GM18507 (cell line): ENCODE measurements at places on chromosomes 16 and 17.

DNA sequence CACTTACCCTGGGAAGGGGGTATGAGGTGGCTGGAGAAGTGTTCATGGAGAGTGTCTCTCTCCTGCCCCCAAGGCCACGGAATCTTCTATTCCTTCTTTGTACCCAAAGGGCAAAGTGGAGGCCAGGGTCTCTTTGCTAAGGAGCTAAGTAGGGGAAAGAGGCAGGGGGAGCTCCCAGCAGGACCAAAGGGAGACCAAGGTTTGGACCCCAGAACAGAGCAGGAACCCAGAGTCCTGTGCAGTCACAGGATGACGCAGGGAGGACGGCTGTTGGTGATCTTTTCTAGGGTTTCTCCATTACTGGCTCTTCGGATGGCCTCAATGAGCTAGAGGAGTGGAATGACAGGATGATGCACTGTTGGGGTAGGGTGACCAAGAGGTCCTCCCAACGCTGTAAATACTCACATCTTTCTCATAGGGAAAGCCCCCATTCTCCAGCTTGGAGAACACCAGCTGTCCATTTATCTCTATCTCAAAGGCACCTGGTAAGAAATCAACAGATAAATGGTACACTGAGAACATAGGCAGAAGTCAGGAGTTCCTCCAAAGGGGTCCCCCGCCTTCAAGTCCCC lies 966 bp downstream of the MIEN1 start:
- no peak for DNase-seq

DNA sequence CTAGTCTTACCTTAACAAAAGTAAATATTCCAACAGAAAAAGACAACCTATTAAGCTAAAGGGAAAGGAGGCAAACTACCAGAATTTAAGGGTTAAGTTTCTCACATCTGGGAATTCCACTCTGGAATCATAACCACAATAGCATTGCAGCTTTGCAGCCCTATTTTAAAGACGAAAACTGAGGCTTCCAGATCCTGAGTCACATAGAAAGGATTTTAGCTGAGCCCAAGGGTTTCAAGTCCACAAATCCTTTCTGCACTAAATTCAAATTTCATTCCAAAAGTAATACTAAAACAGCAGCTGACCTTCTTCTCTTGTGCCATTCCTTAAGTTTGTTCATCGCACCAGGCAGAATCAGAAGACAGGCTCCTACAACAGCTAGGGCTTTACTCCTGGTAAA lies 17.8 kb downstream of the XYLT1 start:
- no peak for DNase-seq

DNA sequence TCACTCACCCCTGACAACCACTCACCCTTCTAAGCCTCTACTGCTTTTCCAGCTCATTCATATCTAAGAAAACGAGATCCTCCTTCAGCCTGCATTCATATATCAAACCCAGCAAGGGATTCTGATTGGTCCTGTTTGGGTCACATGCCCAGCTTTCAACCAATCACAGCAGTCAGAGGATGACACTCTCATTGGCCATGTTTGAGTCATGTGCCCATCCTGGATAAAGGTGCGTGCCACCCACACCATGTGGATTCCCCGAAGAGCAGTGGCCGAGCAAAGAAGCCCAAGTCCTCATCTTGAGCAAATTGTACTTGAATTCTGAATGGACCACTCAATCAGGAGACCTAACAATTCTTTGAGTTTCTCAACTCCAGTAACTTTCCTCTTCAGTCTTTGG lies 45.0 kb downstream of the SCNN1G start:
- no peak for DNase-seq

DNA sequence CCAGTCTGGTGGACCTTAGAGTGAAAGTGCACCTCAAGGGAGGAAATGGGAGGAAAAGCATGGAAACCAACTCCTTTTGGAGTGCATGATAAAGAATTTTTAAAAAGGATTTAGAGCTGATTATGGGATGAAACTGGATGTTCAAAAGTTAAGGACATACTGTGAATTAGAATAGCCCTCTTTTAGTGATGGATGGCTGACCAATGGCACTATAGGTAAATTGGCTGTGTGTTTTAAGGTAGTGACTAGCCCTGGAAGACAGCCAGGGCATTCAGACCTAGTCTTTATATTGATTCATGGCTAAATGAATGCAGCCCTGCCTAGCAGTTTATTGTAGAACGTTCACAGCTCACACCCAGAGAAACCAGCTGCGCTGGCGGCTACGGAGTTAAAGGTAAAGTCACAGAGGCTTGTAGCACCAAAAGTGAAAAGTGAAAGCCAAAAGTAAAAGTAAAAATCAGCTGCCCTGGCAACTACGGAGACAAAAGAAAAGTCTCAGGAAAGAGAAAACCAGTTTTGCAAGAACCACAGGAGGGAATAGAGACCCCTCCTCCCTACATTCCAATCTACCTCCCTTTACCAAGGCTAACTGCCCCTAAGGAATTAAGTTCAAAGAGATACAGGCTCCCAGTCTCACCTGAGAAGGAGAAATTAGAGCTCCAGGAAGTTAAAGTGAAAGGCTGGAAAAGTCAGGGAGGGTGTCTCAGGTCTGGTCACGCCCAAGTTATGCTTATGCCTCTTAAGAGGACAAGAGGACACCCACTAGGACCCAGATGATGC lies 21.8 kb downstream of the ACSM1 start:
- no peak for DNase-seq

DNA sequence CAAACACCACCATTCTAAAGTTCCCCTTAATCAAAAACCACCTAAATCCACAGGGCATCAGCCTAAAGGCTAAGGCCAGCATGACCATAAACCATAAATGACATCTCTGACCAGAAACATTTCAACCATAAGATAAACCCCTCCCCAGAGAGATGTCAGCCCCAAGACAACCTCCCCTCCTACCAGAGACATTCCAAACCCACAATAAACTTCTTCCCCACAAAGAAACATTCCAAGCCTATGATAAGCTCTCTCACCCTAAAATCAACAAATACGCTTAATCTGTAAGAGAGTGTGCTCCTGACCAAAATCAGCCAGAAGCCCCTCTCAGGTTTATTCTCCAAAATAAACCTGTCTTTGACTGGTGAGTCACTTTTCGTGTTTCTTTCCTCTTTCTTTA lies 54.8 kb downstream of the SLFN5 start:
- DNase-seq: no peak

DNA sequence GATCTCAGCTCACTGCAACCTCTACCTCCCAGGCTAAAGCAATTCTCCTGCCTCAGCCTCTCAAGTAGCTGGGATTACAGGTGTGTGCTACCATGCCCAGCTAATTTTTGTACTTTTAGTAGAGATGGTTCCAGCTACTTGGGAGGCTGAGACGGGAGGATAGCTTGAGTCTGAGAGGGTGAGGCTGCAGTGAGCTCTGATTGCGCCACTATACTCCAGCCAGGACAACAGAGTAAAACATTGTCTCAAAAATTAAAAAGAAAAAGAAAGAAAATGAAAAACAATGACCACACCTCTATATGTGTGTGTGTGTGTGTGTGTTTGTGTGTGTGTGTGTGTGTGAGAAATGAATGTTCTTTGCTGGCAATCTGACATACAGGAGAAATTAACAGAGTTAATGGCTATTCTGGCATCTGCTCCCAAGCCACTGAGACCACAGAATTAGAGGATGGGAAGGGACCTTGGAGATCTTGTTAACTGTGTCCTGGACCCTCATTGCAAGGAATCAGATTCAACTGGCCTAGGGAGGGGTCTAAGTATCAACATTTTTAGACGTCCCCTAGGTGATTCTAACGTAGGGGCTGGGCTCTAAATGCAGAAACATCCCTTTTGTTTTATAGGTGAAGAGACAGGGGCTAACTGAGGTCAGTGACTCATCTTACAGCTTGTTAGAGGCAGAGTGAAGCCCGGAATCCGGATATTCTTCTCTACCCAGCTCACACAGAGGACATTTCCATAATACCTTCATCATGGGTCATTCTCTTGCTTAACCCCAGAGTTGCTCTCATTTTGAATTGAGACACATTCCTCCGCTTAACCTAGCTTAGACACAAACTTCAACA lies 16.4 kb upstream of the MARCHF10 start:
- DNase-seq: no peak

DNA sequence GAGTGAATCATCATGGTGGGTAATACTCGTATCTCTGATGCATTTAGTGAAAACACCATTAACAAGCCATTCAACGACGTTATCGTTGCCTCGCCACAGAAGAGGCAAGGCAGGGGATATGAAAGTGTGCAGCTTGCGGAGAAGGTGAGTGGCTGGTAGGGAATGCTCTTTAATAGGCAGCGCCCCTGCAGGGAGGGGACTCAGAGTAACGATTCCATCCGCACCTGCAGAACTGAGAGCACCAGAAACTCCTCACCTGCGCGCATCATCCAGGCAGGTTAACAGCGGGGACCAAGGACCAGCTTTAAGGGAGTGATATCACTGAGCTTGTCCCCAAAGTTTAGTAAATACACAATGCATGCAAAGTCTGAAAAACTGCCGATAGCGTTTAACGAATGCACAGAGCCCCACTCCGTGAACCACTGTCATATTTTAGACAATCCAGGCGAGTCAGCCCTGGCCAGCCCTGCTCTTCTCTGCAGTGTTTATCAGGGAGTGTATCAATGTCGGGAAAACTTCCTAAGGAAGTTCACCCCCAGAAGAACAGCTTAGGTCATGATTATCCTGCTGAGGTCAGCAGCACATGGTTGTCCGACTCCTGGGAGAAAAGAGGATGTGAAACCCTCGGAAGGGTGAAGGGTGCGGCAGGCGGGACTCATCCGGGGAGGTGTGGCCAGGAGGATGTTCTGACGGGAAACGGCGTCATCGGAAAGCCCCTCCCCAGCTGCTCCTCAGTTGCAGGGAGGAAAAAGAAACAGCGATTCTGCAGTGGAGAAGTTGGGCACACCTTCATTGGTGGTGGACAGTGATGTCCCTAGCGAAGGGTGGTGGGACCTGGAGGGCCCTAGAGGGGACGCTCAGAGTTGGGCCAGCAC lies 68.5 kb upstream of the DNAH17 start:
- peak; percentile 82 for DNase-seq

DNA sequence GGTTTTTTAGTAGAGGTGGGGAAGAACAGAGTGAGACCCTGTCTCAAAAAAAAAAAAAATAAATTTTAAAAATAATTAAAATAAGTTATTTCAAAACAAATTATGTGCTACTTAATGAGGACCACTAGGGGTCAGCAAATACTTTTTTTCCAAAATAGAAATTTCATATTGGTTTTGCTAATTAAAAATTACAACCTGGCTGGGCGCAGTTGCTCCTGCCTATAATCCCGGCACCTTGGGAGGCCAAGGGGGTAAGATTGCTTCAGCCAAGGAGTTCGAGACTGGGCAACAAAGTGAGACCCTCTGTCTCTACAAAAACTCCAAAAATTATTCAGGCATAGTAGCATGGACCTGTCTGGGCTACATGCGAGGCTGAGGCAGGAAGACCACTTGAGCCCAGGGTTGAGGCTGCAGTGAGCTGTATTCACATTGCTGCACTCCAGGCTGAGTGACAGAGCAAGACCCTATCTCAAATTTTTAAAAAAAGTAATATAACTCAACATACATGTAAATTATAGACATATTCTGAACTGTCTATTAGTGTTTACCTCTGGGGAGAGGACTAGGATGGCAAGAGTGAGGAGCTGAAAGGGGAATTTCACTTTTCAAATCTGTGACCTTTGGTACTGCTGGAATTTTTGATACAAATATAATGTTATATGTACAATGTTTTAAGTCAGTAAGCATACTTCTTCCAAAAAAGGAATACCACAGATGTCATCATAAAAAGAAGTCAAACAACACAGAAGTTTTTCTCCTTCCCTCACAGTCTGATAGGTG lies 8.1 kb downstream of the MEIOB start:
- DNase-seq: no peak

DNA sequence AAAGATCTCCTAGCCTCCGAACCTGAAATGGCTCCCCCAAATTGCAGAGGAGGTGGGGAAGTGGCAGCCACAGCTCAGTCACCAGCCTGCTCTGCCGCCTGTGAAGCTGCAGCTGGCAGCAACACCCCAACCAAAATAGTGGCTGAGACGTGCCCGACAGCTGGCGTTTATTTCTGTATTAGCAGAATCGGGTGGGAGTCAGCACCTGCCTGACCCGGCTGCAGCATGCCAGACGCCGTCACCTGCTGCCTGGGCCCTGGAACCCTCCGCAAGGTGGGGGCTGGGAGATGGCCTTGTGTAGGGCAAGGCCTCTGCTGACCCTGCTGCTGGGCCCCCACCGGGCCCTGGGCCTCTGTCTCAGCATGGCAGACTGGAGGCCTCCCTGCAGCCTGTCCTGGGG lies 17.5 kb upstream of the PABPN1L start:
- DNase-seq: no peak

DNA sequence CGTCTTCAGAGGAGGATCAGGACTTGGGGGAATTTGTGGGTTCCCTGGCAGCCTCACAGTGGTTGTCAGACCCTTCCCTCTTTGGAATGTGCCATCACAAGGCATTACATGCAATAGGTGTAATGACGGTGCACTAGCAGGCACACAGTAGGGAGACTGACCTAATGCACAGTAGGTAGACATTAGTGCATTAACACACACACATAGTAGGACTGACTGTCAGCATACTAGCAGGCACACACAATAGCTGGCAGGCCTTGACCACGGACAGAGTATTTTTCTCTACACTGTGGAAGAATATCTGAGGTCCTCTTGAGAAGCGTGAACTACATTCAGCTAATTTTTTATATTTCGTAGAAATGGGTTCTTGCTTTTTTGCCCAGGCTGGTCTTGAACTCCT lies 10.9 kb upstream of the UBALD2 start:
- DNase-seq: no peak

DNA sequence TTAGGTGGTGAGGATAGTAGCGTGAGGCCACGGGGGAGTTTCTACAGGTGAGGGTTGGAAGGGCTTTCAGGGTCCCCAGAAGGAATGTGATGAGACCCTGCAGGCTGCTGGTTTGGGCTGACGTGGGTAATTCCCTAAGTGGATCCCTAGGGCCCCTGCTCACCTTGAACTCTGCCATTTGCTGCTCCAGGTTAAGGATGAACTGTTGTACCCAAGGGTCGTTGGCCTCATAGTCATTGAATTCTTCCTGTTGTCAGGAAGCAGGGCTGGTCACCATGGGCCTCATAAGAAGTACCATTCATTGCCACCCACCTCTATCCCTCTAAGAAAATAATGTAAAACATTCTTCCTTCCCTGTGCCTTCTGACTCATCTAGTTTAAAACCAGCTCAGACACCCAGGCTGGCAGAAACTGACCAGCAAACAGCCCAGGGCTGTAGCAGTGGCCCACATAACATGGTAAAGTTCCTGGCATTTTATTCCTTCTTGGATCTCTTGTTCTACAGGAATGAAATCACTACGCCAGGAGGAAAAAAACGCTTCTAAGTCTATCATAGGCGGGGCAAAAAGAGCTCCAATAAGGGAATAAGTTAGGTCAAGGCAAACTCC lies 27.6 kb downstream of the FCSK start:
- DNase-seq: no peak

- DNase-seq: no peak
These were observed 11.2 kb downstream of the CBFB start for GRCh38 chr16:67040166-67040565.

GRCh38 chr17:58200024-58200633 lies 7.6 kb downstream of the EPX start:
- DNase-seq: peak; percentile 46

- DNase-seq: no peak
These were observed 8.3 kb upstream of the MAP2K3 start for GRCh38 chr17:21276264-21276588.

GRCh38 chr16:12538667-12539091 lies 265.0 kb downstream of the CPPED1 start:
- DNase-seq: no peak

- no peak for DNase-seq
These were observed 80.2 kb downstream of the GP2 start for GRCh38 chr16:20247076-20247475.
